KG1 (cell line): ENCODE measurements at places on chromosomes 4 and X.

GRCh38 chrX:74293343-74293946 lies 10.5 kb upstream of the ZCCHC13 start:
- no peak for DNase-seq

DNA sequence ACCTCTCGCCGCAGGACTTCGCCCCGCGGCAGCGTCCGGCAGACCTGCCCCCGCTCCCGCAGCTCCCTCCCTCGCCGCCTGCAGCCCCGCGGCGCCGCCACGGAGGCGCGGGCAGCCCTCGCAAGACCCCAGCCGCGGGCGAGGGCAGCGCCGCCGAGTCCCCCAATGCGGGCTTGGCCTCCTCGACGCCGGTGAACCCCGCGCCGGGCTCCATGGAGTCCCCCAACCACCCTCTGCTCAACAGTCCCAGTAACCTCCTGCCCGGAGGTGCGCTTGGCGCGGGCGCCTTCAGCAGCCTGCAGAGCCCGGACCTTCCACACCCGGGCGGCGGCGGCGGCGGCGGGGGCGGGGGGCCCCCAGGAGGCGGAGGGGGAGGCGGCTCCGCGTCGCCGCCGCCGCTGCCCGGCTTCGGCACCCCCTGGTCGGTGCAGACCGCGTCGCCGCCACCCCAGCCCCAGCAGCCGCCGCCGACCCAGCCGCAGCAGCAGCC lies 1.2 kb downstream of the CPEB2 start:
- DNase-seq: no peak

DNA sequence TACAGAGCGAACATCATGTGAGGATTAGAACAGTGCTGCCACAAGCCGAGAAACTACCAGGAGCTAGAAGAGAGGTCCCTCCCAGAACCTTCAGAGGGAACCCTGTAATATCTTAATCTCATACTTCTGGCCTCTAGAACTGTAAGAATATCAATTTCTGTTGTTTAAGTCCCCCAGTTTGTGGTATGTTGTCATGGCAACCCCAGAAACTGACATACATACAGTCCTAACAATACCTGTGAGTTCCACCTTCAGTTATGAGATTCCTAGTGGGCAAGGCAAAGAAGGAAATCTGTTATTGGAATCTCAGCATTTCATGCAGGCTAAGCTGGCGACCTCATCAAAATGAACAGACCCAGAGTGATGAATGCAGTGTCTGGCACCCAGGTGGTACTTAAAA lies 42.5 kb downstream of the ZBTB49 start:
- no peak for DNase-seq

DNA sequence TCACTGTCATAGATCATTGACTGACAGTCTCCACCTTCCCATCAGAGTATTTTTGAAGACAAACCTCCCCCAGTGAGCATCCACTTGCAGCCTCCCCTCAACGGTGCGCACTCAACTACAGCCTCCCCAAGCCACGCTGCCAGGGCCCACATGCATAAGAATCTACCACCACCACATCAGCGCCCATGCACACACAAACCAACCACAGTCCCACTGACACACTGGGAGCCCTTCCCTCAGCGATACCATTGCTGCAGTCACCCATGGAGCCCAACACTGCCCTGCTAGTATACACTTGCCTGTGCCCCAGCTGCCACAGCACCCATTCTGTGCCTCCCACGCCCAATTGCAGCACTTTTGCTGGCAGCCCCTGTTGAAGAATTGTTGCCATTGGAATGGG lies 132.9 kb downstream of the CHM start:
- DNase-seq: no peak

- DNase-seq: no peak
Measured at GRCh38 chr4:86898562-86898961, 6.3 kb upstream of the C4orf36 start.

DNA sequence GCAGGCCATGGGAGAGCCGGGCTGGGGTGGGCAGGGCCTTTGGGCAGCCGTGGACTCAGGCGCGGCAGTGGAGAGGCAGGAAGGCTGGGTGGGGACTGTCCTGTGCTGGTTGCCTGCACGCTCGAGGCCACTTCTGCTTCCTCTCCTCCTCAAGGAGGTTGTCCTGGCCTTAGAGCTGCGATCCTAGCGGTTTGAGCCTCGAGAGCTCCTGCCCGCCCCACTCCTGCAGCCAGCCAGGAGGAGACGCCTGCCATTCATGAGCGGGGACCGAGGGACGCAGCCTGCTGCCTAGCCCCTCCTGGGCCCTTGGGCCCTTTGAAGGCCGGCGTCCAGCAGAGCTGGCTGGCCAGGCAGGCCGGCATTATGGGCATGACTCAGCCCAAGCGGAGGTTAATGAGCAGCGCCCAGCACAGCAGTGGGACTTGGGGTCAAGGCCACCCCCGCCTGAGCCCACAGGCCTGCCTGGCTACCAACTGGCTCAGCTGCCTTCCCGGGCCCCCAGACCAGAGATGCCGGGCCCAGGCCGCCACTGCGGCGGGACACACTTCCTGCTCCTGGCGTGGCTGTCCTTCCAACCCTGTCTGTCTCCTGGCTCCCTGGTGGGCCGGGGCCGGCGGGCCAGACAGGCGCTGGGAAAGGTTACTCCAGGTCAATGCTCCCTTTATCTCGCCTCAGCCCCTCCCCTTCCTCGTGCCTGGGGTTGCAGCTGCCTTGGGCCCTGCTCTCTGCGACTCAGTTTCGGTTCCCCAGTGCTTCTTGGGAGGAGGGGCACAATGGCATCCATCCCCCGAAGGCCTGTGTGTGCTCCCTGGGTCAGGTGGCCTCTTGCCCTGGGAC lies 1.8 kb downstream of the ABCD1 start:
- DNase-seq: no peak

DNA sequence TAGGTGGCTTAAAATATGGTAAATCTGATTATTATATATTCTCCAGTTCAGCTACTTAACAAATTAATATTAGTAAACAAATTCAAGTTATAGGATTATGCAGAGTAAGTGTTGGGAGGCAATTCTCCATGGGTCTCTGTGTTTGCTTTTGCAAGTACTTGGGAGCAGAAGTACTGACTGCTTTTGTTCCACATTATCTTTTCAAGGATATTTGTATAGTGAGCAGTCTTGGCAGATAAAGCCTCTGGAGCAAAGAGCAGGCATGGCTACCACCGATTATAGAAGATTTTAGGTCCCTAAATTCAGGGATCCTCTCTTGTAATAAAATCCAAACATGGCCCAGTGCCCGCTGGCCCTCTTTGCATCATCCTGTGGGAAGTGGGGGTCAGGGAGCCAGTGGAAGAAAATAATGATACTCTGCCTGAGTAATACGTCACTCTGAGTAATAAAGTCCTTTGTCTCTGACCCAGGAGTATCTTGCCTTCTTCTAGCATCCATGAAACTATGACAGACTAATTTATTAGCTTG lies 23.2 kb downstream of the NDNF start:
- no peak for DNase-seq

GRCh38 chr4:37243722-37244582 lies 591 bp upstream of the NWD2 start:
- no peak for DNase-seq

DNA sequence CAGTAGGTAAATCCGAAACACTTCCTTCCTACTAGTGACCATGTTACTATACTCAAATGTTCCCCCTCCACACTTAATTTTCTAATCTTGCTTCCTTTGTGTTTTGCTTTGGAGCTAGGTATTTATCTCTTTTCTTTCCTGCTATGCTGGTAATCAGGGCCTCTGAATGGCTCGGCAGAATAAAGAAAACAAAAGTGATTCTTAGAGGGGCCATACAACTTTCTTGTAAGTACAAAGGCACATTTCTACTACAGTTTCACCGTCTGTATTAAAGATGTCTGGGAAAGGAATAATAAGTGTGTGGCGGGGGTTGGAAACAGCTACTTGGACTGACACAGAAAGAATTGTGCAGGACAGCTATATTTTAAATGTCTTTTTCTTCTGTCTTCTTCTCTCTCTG lies 50.3 kb downstream of the GPC3 start:
- no peak for DNase-seq

- DNase-seq: no peak
Measured at GRCh38 chr4:131001371-131001770, 1905.4 kb downstream of the C4orf33 start.

DNA sequence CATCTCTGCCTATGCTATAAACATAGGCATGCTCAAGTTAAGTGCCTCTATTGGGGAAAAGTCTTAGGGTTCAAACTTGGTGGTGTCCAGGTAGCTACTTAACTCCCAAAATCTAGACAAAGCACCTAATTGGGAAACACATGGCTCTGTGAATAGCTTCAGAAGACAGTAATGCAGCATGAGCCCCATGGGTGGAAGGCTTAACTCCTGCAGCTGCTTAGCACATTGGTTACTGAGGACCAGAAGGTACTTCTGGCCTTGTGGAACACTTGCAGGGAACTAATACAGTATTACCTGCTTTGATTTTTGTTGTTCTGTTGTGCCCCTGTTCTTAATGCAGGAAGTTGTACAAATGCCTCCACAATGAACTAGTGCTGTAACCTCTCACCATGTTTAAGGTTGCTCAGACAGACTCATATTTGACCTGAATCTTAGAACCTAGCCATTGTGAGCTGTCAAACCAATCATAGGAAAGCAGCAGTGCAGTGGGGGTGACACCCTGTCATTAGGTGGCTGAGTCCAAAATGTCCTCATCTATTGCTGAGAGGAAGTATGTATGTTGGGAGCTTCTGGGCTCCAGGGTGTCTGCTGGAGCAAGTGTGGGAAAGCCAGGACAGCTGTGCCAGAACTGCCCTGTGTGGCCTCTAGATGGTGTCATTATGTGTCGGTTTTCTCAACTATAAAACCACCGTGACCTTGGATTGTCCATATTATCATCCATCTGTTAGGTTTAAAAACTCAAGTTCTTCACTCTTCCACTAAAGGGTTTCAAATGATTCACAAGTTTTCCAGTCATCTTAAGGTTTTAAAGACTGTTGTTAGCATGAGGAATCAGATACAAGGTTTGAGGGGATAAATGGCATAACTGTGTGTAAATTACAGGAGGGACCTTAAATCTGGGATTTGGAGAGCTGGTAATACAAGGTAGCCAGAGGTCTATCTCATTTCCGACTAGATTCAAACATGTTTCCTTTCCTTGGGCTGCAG lies 69.9 kb upstream of the WDR1 start:
- DNase-seq: no peak

- no peak for DNase-seq
Measured at GRCh38 chrX:115589419-115589818, 28.4 kb downstream of the PLS3 start.

GRCh38 chr4:13399257-13399656 lies 84.9 kb downstream of the RAB28 start:
- DNase-seq: no peak

DNA sequence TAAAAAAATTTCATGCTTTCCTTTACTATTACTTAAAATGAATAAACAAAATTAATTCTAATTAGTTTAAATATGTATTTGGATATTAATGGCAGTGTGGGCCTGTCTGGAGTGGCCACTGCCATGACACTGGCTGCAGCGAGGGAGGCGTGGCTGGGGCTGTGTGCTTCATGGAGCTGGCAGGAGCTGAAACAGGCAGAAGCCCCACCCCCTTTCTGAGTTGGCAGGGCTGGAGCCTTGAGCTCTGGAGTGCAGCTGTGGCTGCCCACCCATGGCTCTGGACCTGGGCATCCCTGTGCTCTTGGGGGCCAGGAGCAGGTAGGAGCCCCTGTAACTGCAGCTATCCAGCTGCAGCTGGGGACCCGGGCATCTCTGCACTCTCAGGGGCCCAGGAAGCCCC lies 8.2 kb upstream of the HSD17B11 start:
- DNase-seq: no peak

DNA sequence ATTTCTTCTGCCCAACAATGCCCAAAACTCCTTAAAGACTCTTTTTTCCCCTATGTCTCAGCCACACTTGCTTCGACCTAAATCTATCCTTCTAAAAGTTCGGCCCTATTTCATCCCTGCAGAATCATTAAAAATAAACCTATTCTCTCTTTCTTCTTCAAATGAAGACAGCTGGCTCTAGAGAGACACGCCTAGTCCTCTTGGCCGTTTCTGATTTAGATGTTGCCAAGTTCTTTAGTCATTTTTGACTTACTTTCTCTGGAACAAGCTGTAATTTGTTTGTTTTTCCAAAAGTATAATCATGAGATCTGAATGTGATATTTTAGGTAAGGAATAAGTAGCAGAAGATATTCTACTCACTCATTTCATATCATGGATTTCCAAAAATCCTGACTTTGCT lies 211.6 kb downstream of the CENPC start:
- no peak for DNase-seq

GRCh38 chr4:39541987-39542610 lies 14.9 kb upstream of the UGDH start:
- DNase-seq: no peak
